Activated T-cell treated with anti-CD3 and anti-CD28 coated beads, Interleukin-2, amount 50 U/mL, for 24 hours (primary cell): ENCODE measurements at places on chromosomes 7 and 10.

DNA sequence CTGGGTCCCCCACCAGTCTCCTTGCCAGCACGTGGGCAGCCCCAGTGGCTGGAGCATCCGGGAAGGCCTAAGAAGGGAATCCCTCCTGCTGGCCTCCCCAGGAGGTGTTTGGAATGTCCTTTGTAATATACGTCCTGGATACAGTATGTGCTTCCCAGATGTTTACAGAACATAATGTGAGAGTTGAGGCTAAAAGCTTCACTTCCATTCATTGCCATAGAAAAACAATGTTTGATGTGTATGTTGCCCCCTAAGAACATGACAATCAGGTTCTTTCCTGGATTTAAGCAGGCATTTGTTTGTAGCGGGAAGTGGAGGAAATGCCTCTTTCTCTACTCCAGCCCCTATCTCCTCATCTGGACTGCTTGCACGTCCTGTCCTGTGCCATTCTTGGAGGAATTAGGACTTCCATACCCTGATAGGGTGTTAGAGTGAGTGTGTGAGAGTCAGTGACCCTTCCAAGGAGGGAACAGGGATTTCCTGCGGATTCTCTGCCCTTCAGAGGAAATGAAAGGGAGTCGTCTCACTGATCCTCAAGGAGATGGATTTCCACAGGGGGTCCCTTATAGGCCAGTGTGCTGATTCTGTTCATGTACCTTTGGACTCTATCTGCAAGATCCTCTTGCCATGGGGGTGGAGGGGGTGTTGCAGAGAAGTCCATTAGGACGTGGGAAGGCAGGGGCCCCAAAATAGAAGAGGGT lies 1.2 kb downstream of the IGFBP1 start:
- no peak for DNase-seq

- no peak for DNase-seq
Observed at GRCh38 chr7:105244594-105244993, 144.1 kb downstream of the SRPK2 start.

- no peak for DNase-seq
Observed at GRCh38 chr10:75408509-75408875, 6.9 kb upstream of the ZNF503 start.

GRCh38 chr10:6657196-6657595 lies 77.1 kb upstream of the PRKCQ start:
- no peak for DNase-seq

DNA sequence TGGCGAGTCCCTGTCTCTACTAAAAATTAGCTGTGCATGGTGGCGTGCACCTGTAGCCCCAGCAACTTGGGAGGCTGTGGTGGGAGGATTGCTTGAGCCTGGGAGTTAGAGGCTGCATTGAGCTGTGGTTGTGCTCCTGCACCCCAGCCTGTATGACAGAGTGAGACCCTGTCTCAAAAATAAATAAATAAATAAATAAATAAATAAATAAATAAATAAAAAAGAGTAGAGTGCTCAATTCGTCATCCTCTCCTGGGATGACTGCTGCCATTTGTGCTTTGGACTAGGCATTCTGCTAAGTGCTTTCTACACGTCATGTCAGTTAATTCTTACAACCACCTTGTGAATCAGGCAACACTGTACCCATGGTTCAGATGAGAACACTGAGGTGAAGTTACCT lies 130.6 kb downstream of the DOCK1 start:
- DNase-seq, result no peak

DNA sequence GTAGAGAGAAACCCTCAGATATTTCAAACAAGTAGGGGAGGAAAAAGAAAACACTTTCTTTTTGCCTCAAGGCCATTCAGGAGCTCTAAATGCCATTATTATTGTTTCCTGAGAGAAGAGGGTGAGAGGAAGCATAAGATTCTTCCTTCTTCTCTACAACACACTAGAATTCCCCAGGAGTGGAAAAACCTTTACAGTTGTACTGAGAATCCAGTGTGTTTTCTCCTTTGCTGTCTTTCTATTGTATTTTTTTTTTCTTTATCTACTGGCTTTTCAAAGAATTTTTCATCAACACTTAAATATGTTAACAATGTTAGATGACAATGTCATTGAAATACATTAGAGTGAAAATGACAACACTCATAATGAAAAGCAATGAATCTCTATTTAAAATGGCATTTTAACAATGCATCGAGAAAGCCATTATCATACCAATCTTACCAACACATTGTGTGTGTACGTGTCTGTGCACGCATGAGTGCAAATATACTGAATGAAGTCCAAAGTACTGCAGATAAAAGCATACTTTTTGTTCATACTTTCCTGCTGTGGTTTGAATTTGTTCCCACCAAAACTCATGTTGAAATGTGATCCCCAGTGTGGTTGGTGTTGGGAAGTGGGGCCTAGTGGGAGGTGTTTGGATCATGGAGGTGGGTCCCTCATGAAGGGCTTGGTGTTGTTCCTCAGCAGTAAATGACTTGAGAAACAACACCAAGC lies 24.2 kb upstream of the MACC1 start:
- DNase-seq, result no peak

DNA sequence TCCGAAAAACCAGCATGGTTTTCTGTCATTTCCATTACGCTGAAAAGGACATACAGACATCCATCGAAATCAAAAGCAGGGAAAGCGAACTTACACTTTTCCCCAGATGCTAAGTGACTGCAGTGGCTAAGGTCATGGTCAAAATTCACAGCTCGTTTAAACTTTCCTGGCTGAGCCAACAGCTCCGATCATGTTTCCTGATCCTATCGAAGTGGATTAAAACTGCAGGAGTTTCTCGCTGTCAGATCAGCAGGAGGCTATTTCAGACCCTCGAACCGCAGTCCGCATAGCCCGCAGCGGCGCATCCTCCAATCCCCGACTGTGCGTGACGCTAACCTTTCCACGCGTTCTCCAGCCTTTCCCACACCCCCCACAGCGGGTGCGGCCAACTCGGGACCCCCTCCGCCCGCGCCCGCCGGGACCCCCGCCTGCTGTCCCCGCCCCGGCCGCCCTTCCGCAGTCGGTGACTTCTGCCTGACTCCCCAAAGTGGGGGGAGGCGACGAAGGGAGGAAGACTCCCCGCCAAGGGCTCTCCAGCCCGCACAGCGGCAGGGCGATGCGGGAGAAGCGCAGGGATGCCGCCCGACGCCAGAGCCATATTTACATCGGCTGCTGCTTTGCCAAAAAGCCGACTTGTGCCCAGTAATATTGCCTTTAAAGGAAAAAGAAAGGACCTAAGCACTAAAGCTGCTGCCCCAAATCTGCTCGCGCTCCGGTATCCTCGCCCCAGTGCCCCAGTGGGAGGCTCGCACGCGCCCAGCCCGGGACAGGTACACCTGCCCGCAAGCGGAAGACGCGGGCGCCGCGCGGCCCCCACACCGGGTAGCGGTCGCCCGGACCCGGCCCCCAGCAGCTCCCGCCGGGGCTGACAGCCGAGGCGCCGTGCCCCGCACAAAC lies 1.2 kb downstream of the PIP4K2A start:
- DNase-seq, result peak; percentile 67

GRCh38 chr7:28954471-28954870 lies 3.7 kb downstream of the TRIL start:
- DNase-seq, result no peak

GRCh38 chr10:127561647-127562046 lies 12.5 kb downstream of the NPS start:
- DNase-seq, result no peak

- no peak for DNase-seq
Observed at GRCh38 chr7:67857698-67858097, 861.1 kb downstream of the TYW1 start.

- no peak for DNase-seq
Observed at GRCh38 chr10:73782749-73783085, 869 bp downstream of the CHCHD1 start.

DNA sequence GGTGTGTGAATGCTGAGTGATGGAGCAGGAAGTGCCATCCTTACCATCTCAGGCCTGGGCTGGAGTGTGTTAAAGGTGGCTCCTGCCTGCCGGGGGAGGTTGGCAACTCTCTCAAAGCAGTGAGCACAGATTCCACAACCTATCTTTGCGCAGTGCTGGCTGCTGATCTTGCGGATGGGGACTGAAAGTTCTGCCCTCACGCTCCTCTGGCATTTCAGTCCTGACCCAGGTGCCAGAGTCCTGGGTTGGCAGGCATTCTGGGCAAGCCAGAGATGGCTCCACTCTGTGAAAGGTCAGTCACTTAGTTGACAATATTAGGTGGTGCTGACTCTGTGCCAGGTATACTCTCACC lies 315.5 kb downstream of the RPS24 start:
- DNase-seq, result peak; percentile 5

- DNase-seq, result no peak
Observed at GRCh38 chr10:89390476-89391225, 1.8 kb upstream of the IFIT1 start.

DNA sequence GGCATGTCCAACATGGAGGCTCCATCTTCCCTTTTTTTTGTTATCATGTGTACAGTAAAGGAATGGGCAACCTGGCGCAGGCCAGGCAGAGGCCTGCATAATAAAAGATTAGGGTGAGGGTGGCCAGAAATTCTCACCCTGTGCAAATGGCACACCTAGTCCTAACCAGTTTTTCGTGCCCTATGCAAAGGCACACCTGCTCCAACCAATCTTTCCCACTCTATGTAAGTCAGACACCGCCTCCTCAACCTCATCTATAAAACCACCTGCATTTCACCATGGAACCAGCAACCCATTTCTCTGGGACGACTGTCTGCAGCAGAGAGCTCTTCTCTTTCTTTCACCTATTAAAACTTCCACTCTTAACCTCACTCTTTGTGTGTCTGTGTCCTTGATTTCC lies 16.1 kb downstream of the TBATA start:
- no peak for DNase-seq

GRCh38 chr7:49707891-49708290 lies 65.5 kb upstream of the VWC2 start:
- no peak for DNase-seq

DNA sequence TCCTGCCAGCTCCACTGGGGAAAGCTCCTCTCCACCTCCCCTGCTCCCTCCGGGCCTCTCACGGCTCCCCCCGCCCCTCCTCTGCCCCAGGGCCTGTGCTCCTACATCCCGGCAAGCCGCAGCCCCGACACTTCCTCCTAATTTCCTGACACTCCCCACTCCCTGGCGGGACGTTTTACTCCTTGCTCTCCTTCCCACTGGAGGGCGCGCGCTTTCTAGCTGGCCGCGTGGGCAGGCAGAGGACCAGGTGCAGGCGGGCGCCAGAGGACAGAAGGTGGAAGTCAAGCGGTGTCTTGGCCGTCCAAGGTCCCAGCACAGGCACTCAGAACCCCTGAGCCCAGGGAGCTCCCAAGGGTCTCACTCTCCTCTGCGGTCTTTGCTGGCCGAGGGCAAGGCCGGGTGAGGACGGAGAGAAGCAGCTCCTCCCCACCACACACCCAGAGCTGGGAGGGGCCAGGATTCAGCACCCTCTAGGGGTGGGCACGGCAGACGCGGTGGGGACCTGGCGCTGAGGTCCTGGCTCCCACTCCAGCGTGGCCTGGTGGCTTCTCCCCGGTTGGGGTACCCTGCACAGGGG lies 19.1 kb downstream of the ADAM8 start:
- no peak for DNase-seq

GRCh38 chr10:124612611-124613498 lies 131.3 kb downstream of the FAM53B start:
- DNase-seq, result peak; percentile 57

DNA sequence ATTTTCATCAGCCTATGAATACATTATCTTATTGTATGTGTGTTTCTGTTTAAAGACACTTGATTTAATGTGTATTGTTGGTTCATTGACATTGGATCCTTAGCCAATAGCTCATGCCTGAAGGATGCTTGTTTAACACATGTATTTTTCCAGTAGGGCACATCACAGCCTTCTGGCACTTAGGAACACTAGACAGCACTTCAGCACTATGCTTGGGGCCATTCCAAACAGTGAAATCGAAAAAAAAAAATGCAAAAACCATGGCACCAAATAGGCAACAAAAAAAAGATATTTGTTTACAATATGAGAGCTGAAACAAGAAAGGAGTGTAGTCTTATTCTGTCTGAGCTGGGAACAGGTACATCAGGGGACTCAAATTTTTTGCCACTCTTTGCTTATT lies 262.8 kb downstream of the SLC25A13 start:
- DNase-seq, result no peak

DNA sequence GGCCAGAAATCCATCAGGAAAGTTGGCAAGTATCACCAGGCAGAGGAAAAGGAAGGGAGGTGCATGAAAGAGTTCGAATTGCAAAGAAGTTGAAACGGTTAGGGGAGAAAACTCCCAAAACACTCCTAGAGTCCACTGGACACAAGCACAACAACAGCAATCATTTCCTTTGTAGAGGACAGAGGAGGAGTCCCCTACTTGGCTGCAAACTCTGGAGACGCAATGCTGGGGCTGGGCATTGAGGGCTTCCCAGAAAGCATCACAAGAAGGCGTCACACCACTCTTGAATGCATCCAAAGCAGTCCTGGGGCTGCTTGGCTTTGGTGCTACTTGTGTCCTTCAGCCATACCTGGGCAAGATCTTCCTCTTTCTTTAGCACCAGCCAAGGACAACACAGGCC lies 18.1 kb upstream of the SLC26A4 start:
- no peak for DNase-seq

GRCh38 chr10:14879124-14879927 lies 660 bp downstream of the SUV39H2 start:
- DNase-seq, result peak; percentile 69

DNA sequence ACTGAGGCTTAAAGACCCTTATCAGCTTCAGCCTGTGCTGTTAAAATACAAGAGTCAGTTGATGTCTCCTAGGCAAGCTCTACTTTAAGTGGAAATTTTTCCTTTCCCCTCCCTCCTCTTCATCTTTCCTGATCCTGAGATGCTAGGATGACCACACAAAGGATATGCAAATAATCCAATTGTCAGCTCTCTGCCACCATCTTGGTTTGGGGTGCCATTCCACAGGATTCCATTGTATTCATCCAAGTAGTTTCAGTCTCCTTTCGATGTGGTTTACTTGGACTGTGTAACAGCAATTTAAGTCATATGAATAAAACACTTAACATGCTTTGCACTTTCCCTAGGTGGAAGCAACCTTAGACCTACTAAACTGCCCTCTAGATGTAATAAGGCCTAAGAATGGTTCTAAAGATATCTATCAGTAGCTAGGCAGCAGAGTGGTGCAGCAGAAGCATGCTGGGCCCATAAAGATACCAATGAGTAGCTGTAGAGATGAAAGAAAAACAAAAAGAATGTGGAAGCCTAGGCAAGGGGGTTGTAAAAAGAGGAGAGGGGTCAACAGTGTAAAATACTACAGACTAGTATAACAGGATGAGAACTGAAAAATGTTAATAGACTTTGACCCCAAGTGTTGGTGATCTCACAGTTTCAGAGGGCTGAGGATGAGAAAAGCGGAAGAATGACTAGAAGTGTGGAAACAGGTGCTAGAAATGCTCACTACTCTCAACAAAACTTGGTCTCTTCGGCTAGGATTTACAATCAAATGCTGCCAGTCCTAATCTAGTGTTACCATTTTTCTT lies 2.4 kb upstream of the CFAP69 start:
- DNase-seq, result no peak

DNA sequence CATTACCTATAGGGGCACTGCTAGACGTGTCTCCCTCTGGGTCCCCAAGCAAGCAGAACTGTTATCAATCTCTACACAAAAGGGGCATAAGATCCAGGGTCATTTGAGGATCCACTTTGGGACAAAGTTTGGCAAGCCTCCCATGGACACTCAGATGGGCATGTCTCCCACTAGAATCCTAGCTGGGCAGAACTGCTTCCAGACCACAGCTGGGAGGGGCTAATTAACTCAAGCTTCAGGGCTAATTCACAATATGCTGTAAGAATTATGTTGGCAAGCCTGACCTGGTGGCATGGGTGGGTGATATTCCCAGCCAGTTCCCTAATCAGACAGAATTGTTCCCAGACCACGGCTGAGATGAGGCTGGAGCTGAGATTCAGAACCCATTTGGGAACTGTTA lies 738.4 kb upstream of the FZD8 start:
- no peak for DNase-seq
